SIG-M5 (cell line): ENCODE measurements at places on chromosomes 1 and 21.

DNA sequence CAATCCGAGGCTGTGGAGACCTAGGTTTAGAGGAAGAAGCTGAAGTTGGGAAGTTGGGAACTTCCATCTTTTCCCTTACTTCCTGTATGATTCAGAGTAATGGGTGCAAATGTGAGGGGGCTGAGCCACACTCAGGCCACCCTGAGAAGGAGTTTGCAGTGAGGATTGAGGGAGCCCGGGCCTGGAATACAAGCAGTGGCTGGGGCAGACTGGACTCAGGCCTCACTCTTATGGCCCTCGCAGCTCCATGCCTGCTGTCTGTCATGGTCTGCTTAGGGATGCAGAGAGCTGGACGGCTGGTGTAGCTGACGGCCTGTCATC, 73.7 kb upstream of the RAB4A start:
- DNase-seq: no peak

GRCh38 chr1:27555700-27556424, 48.1 kb downstream of the AHDC1 start:
- DNase-seq: no peak

- DNase-seq: no peak
Observed at GRCh38 chr1:36384542-36385409, 948 bp downstream of the STK40 start.

- no peak for DNase-seq
Observed at GRCh38 chr1:177902266-177902665, 67.6 kb downstream of the SEC16B start.

DNA sequence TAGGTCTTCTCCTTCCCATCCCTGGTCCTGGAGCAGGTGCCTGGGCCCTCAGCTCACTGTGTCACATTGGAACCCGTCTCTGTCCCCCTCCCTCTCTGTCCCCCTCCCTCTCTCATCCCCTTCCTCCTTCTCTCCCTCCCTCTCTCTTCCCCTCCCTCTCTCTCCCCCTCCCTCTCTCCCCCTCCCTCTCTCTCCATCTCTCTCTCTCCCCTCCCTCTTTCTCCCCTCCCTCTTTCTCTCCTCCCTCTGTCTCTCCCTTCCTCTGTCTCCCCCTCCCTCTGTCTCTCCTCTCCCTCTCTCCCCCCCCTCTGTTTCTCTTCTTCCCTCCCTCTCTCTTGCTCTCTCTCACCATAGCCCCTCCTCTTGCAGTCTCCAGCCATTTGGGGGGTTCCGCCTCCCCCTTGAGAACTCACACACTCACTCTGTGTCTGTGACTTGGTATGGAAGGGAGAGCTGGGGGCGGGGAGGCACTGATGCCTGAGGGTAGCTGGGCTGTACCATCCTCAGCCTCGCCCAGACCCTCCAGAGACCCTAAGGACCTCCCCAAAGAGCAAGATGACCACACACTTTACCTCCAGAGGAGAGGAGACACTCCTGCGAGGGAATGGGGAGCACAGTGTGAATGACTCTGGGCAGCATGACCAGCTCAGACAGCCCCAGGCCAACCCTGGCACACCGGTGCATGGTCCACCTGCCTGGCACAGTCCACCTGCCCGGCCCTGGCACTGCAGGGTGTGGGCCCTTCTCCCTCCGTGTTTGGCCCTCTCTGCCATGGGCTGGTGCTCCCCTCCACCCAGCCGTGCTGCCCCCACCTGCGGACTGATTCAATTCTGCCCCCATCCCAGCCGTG, 102.8 kb upstream of the ARHGEF16 start:
- DNase-seq: no peak

GRCh38 chr1:168136709-168137514, at the start of gene GPR161:
GPR161 (minus strand) TSS chr1:168136930; CDS start chr1:168104850, 32,080 bp downstream.
- no peak for DNase-seq

- no peak for DNase-seq
Observed at GRCh38 chr1:48043622-48044021, 46.4 kb upstream of the TRABD2B start.

- DNase-seq: no peak
Observed at GRCh38 chr1:71494163-71494562, 413.3 kb upstream of the ZRANB2 start.

GRCh38 chr21:36908260-36908908, 58.1 kb downstream of the HLCS start:
- DNase-seq: no peak
